ENCODE measurements at places on chromosomes 3 and 15. TPM values are rescaled to one million over a fixed set of nuclear protein-coding genes. Genes with fewer than 3 reads are reported as not detected.

PPP1R14D gene
- total RNA-seq = not detected

ADAMTS17 gene
- 5.1 TPM for total RNA-seq

CISH gene
- total RNA-seq = 380 TPM

SLC2A2 gene
- not detected for total RNA-seq

PPM1M gene
- 90.7 TPM for total RNA-seq

TMEM40 gene
- not detected for total RNA-seq

SECISBP2L gene
- total RNA-seq = 28.3 TPM

GXYLT2 gene
- not detected for total RNA-seq

ACKR4 gene
- not detected for total RNA-seq

LIPC gene
- total RNA-seq = 4.1 TPM

TMCO5A gene
- total RNA-seq = not detected

FES gene
- 11.1 TPM for total RNA-seq

OR5K4 gene
- total RNA-seq = not detected

CCR8 gene
- total RNA-seq = 0.55 TPM

BOC gene
- total RNA-seq = not detected

COL6A6 gene
- not detected for total RNA-seq

RNF13 gene
- total RNA-seq = 31.3 TPM

Data from activated CD8-positive, alpha-beta T cell treated with anti-CD3 and anti-CD28 coated beads, Interleukin-2, amount 10 ng/mL, durations not matched to agents 7 days and 5 days (primary cell).